Right renal pelvis (tissue), 4 donors: ENCODE measurements at places on chromosomes 13 and 19. TPM values are rescaled to one million over a fixed set of nuclear protein-coding genes. Genes with fewer than 3 reads are reported as not detected.

DNA sequence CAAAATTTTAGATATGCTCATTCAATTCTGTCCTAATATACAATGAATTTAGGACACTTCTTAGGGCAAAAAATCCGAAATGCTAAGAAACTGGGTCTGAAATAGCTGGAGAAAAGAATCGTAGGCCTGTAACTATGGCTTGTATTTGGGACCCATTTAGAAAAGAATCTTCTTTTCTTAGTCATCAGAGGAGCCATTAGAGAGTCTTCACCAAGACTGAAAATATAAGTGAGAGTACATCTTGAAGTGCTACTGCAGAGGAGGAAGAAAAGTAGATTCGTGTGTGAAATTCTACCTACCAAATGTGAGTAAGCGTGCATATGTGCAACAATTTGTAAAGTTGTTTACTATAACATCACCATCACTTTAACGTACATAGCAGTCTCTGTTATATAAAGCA lies 8.8 kb upstream of the DACH1 start:
- no peak for DNase-seq

DNA sequence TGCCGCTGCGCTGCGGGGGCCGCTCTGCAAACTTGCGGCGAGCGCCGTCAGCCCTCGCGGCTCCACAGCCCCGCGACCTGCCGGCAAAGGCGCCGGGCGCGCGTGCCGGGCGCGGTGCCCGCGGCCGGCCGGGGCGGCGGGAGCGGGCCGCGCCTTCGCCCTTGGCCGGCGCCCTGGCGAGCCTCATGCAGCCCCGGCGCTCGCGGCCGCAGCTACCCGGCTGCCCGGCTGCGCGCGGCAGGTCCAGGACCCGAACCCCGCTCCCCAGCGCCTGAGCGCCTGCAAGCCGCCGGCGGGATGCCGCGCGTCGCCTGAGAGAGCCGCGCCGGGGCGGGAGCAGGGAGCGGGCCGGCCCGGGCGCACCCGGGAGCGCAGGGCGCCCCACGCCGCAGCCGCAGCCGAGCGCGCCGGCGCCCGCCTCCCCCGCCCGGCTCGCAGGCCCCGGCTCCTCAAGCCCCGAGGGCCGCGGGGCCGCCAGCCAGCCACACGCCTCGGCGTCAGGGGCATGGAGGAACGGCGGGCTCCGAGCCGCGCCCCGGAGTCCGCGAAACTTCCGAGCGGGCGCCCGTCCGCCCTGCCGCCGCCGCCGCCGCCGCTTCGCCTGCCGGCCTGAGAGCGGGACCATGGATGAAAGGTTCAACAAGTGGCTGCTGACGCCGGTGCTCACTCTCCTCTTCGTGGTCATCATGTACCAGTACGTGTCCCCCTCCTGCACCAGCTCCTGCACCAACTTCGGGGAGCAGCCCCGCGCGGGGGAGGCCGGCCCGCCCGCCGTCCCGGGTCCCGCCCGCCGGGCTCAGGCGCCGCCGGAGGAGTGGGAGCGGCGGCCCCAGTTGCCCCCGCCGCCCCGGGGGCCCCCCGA lies 564 bp downstream of the HS6ST3 start:
- no peak for DNase-seq

ANGPTL8 gene
- 0.59 TPM for polyA plus RNA-seq

SWSAP1 gene
- polyA plus RNA-seq = 4.0 TPM

DNA sequence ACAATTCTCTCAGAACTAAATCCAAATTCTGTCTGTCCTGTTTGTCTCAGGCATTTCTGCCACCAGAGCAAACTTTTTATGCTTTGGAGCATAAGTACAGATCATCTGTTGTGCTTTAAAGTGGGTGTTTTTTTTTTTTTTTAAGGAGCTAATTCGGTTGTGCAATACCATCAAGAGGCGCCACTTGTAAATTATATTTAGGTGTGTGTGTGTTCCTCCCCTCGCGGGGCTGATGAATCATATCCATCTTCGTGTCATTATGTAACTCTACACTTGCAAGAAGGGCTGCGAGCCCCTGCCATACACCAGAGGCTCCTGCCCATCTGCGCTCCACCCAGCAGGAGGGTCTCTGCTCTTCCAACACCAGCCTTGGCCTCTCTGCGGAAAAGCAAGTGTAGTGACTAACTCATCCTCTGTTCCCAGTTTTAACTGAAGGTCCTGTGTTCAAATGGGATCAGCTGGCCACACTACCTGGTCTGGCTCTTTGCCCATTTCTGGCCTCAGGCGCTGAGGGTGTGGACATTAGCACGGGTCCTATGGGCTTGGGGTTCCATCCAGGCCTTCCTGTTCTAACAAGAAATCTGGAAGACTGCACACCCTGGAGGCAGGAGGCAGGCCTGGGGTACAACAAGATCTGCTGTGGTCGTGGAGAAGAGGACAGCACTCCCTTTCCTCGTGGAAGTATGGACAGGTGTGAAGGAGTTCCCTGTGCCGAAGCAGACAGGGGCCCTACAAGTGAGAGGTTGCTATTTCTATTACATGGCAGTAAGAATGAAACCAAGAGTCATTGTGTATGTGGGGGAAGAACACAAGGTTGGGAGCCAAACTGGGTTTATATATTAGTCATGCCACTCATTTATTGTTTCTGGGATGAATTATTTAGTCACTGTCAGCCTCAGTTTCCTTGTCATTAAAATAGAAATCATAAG lies 96.1 kb upstream of the MBNL2 start:
- DNase-seq = no peak

DNA sequence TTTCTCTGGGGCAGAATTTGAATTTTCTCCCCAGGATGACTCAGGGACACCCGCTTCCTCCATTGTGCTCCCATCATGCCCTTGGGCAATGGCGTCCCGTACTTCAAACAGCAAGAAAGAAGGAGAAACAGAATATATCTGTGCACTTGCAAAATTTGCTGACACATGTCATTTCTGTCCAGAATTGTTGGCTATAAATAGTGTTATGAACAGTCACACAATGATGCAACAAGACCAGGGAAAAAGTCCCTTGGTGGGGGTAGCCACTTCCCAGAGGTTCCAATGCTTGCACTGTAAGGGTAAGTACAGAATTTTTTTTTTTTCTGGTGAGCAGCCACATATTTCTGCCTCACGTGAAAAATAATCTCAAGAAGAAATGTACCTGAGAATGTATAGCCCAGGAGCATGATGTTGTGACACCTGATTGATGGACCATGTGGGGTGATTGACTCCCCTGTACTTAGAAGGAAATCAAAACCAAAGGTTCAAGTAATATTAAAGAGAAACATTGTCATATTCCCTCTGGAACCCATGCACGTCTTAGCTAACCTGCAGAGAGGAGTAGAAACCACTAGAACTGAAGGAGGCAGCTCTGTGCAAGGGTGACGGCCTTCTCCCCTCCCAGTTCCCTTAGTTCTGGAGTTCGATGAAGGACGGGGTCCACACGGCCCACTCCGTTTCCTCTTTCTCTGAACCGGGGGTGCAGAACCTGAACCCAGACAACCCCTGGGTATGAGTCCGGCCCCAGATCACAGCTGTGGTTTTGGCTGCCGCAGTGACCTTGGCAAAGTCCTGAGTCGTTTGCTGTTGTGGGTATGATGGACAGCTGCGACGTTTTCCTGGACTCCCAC lies 9.3 kb upstream of the LAIR1 start:
- no peak for DNase-seq

- no peak for DNase-seq
These were observed 2.3 kb downstream of the SSBP4 start for GRCh38 chr19:18421371-18421959.

LHB gene
- not detected for polyA plus RNA-seq

GRCh38 chr19:6373813-6374108 lies 1.2 kb downstream of the ALKBH7 start:
- DNase-seq = no peak
